DMS79 (cell line): ENCODE measurements at places on chromosomes 13 and 19.

- no peak for DNase-seq
These were observed at the start of gene ARHGAP35 for GRCh38 chr19:46860846-46861690. ARHGAP35 (plus strand) TSS chr19:46860997; CDS start chr19:46918676, 57,679 bp downstream.

DNA sequence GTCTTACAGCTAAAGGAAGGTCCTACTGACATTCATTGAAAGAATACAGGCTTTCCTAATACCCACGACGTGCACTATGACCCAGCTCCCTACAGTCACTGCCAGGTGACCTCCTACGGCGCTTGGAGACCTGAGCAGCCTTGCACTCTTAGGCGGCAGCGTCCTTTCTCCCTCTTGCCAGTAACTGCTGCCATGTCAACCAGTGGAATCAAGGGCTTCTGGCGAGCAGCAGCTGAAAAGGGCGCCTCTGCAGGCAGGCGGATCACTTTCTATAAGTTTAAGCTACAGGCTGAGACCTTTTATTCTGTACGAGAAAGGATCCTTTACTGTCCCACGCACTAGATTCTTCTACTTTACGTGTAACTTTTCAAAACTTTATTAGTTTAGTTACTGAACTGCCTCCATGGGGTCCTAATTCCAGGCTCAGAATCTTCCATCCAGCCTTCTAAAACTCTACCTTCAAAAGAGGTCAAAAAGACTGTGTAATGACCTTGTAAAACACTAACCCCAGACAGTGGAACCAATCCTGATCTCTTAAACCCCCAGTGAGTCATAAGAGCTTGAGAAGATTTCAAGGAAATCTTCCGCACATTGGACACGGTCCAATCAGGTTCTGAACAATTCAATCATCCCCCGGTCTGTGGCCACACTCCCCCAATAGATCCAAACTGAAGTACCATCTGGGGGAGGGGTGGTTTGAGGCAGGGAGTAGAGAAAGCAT, 1.9 kb downstream of the KCTD12 start:
- no peak for DNase-seq

DNA sequence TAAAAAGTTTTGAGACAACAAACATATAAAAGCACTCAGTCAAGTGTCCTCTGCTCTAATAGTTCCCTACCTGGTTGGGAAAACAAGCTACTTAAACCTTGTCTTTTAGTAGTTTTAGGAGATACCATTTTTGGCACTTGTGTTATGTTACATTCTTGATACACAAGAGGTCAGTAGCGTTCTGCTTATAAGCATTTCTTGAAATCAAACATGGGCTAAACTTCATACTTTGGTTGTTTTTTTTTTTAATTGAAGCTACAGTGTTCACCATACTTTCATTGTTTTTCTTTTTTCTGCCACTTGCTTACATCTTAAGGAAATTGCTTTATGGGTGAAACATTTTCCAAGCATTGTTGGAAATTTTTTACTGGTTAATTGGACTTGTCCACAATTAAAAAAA, 12.9 kb downstream of the NHLRC3 start:
- peak; percentile 11 for DNase-seq

DNA sequence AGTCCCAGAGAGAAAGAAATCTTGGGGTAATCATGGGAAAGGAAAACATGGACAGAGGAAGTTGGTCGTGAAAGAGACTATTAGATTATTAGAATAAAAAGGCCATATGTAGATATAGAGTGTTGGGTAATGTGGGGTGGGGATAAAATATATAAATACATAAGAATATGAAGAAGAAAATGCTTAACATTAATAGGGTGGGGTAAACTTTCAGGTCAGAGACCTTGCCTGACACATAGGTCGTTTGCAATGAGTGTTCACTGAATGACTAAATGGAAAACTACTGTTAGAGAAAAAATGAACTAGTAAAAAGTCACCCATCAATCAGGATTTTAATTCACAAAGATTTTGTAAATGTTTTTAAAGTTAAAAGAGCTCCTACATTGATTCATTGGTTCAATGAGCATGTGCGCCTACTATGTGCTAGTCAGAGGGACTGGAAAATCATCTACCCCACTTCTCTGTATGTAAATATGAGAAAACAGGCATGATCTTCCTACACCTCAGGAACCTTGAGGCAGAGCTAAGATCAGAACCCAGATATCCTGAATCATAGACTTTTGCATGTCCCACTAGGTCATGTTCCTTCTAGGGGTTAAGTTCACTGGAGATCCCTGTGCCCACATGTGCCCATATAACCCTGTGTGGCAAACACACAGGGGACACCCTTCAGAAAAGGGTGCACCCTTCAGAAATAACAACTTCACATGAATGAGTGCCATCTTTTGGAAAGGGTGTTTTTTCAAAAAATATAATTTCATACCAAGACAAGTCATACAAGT, 24.6 kb upstream of the KLF12 start:
- DNase-seq: no peak

GRCh38 chr13:87147076-87147475, 524.1 kb upstream of the SLITRK5 start:
- DNase-seq: no peak

GRCh38 chr13:80342471-80343371, 1.8 kb upstream of the SPRY2 start:
- no peak for DNase-seq

DNA sequence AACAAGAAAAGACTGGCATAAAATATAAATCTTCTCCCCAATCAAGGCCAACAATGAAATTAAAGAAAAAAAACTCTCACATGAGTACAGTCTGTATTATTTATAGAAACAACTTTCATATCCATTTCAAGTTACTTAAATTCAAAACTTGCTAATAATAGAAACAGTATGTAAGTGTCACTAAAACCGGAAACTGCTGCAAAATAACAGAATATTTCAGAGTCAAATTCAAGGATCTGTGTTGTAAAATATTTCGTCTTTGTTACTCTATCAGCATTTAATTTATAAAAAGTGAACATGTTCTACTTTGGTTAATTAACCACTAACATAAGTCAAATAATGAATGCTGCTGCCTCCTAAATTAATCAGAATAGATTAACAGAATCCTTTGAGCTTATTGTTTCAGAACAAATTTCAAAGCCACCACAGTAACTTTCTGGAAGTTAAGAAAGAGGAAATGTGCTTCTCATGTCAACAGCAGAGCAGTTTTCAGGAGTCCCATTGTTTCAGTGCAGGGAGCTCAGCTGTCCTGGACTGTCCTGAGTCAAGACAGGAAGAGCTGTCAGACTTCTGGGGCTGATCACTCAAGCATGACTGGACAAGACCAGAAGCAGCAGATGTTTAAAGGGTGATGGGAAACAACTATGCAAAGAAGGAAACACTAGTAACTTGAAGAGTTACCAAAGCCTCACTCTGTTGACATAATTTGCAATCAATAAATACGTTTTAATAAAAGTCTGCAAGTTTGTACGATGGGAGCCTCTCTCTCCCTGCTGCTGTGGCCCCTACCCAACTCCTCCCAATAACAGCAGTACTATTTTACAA, 76.9 kb downstream of the FOXO1 start:
- no peak for DNase-seq

DNA sequence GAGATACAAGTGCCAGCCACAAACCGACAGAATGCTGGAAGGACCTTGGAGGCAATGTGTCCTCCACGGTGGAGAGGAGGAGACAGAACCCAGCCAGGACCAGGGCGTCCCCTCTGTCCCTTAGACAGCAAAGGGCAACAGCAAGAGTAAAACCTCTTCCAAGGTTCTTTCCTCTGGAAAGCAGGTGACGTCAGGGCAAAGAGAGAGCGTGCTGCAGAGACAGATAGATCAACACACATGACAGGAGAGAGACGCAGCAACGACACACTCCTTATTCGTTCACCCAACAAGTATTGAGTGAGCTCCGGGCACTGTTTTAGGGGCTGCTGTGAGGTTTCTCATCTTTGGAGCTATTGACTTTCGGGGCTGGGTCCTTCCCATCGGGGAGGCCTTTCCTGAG, 1.3 kb upstream of the GALP start:
- DNase-seq: no peak

- DNase-seq: no peak
These were observed 83.9 kb downstream of the ING1 start for GRCh38 chr13:110797230-110797877.
